H7 (cell line): ENCODE measurements at places on chromosomes 1 and 21. TPM values are rescaled to one million over a fixed set of nuclear protein-coding genes. Genes with fewer than 3 reads are reported as not detected.

Gene HES2
- 0.04 and 0.62 TPM in 2 replicates for total RNA-seq

- DNase-seq, result peak; percentile 61
Measured at GRCh38 chr1:46553506-46553905, 2.1 kb upstream of the KNCN start.

GRCh38 chr1:119887427-119887826 lies 8.9 kb downstream of the ADAM30 start:
- no peak for DNase-seq

- peak; percentile 54 for DNase-seq
Measured at GRCh38 chr1:53091841-53092645, 30.0 kb downstream of the PODN start.

Gene CYYR1
- 31.6 and 34.2 TPM in 2 replicates for total RNA-seq

Gene PTCH2
- 0.18 and 0.42 TPM in 2 replicates for total RNA-seq

DNA sequence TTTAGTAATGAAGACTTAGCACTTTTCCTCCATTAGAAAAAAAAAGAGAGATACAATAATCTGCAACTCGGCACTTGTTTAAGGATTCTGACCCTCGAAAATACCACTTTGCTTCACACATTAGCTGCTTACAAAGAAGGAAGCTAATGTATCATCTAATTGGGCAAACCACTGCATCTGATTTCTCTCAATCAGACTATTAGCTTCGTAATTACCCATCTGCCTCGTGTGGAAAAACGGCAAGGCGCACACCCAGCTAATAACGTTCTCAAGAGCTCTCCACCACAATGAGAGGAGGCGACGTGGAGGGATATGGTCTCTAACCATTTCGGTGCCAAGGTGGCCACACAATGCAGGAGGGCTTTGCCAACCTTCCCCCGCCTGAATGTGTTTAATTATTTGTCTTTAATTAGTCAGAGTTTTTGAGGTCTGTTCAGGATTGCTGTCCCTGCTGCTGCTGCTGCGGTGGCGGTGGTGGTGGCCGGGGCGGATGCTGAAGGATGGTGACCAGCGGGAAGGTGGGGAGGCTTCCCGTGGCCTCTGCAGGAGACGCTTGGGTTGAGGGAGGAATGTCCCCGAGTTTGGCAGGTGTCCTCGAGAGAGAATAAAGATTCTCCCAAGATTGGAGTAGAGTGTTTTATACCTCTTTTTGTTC lies 374.5 kb downstream of the RPS6KC1 start:
- DNase-seq, result no peak

Gene OPRD1
- 0.52 and 0.81 TPM in 2 replicates for total RNA-seq

GRCh38 chr1:235525314-235525713 lies 21.1 kb upstream of the B3GALNT2 start:
- no peak for DNase-seq

DNA sequence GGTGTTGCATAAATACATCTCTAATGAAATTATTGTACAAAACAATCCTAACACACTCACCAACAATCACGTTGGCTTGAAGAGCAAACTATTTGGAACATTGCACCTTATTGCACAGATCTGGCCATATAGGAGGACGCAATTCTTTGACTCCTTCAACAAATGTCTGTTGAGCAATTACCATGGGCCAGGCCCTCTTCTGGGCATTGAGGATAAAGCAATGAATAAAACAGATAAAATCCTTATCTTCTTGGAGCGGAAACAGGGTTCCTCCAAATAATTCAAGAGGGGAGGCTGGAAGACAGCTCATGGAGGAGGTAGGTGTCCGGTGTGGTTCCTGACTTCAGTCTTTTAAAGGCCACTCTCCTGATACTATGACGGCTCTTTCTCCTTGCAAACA lies 43.3 kb downstream of the PAX7 start:
- no peak for DNase-seq

Gene CD2
- total RNA-seq, result not detected in 2 replicates

DNA sequence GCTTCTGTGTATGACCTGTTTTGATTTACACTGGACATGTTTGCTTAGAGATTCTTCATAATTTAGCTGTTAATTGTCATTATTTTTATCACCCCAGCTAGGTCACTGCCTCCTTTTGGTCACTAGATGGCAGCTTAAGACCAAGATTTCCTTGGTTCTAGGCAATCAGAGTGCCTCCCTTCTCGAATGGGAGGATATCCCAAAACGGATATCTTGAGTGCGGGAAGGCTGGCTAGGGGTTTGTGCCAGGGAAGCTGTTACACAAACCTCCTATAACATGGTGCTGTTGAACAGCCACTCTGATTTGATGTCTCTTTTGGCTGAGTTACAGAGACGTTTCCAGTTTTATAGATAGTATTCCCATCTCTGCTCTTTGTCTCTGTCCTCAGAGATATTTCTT lies 283.5 kb downstream of the S1PR1 start:
- peak; percentile 3 for DNase-seq
